ENCODE measurements at places on chromosomes 6 and 20.
A peak's percentile ranks its signal among the peaks of the same experiment; 100 is the strongest.

- peak; percentile 17 for DNase-seq
These were observed 296.8 kb downstream of the UTRN start for GRCh38 chr6:144581812-144582537.

DNA sequence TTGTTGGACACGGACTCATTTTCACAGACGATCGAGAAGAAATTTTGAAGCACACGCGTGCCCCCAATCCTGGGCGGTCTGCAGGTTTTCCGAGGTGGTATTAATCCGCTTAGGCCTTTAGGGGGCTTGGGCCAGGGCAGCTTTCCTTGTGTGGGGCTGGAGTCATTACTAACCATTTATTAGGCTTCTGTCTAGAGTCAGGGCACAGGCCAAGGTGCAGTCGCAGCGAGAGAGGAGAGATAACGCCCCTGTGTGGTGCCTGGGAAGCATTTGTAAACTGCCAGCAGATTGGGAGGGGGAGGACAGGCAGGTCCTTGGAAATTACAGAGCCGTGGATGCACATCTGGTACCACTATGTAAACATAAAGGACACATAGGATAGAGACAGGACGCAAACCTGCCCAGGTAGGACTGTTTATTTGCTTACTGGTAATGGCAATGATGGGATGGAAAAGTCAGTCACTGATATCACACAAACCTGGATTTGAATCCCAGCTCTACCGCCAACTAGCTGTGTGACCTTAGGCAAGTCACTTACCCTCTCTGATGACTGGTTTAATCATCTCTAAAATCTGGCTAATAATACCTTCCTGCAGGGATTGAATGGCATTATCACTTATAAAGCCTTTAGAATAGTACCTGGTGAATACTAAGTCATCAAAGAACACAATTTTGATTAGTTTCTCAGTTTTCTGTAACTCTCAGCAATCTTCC is 76.4 kb downstream of the TMEM242 start:
- no peak for DNase-seq

DNA sequence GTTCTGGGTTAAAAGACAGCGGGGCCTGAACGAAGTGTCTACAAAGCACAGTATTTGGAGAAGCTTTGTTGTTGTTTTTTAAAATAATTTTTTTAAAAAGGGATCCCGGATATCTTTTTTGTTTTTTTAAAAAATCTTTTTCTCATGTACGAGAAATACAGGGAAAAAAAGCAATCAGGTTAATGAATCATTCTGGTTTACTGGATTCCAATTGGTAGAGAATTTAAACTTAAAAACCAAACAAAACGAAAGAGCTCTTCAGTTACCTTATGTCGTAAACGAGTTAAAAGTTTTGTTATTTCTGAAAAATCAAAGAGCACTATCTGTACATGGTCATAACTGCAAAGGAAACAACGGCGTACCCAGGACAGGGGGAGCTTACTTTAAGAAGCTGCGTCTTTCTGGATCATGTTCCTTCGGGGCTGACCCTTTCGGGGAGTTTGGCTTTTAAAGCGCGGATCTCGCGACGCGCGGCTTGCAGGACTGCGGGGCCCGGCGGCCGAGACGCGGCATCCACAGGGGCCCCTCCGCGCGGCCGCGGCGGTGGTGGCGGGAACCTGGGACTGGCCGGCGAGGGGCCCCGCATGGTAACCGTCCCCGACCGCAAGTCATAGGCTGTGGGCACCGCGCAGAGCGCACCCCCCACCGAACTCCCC is 927 bp downstream of the IL20RA start:
- DNase-seq, result peak; percentile 63

GRCh38 chr6:107292715-107293271 is 166.6 kb downstream of the PDSS2 start:
- no peak for DNase-seq

DNA sequence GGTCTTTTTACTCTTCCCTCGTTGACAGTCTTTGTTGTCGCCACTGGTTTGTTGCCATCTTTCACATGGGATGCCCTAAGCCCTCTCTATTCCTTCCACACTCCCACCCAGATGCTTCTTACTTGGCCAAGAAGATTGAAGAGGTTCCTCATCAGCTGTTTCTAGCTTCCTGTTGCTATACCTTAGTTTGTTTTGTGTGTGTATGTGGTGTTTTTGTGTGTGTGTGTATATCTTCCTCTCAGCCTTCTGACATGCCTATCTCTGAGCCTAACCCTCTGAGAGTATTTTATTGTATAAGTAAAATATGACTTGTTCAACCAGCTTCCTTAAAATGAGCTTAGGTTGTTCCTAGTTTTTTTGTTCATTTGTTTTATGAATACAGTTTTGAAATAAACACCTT is 35.9 kb downstream of the ENPP1 start:
- no peak for DNase-seq

GRCh38 chr6:56238352-56238751 is 9.0 kb downstream of the COL21A1 start:
- no peak for DNase-seq

Measured in D341Med (cell line).